ENCODE measurements at places on chromosomes 3 and 15.

DNA sequence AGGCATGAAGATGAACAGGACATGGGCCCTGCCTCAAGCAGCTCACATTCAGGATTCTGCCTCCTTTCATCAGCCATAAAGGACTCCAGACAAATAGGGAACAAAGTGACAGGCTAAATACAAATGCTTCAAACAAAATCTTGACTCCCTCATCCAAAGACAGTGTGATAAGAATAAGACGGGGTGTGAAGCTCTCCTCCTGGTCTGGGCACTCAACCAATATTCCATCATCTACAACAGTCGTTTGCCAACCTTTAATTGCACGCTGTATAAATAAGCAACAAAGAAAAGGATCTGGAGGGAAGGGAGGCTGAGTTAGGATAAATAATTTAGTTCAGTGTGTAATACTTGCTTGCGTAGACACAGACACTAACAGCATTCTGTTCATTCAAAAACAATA lies 5.4 kb downstream of the CCDC54 start:
- DNase-seq, result no peak

DNA sequence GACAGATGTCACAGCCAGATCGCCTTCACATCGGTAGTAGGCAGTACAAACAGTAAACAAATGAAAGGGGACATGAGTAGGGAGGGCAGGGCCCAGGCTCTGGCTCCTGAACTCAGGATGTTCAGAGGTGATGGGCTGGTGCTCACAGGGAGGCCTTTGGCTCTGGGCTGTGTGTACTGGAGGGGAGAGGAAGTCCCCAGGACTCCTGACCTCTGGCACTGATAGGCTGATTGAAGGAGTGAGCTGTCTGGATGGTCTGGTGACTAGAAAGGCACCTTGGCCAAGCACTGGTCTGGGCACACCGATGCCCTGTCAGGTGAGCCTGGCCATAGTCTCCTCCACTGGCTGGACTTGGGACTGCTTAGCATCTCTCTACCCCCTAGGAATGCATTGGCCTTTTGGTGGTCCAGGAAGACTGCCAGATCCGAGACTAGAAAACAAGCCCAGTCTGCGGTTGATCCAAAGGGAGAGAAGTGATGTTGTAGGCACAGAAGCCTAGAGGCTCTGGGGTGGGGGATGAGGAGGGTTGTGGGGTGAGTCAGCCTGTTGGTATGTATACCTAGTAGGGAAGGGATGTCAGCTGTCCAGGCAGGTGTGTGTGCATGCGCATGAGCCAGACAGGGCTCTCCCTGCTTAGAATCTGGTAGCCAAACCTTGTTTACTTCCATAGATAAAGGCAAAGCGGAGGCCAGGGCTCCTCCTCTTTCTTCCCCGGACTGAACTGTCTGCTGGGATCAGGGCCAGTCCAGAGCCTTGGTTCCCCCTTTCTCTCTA lies 1.9 kb downstream of the SPINT1 start:
- DNase-seq, result no peak

- DNase-seq, result no peak
Measured at GRCh38 chr3:56453011-56453410, 15.3 kb downstream of the ERC2 start.

DNA sequence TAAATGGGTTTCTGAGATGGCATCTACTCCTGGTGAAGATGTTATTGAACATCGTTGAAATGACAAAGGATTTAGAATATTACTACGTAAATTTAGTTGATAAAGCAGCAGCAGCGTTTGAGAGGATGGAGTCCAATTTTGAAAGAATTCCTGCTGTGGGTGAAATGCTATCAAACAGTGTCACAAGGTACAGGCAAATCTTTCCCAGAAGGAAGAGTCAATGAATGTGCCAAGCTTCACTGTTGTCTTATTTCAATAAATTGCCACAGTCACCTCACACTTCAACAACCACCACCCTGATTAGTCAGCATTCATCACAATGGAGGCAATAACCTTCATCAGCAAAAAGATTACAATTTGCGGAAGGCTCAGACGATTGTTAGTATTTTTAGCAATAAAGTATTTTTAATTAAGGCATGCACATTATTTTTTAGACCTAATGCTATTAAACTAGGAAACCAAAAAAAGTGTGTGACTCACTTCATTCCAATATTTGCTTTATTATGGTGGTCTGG lies 142.8 kb downstream of the UNC13C start:
- DNase-seq, result no peak

DNA sequence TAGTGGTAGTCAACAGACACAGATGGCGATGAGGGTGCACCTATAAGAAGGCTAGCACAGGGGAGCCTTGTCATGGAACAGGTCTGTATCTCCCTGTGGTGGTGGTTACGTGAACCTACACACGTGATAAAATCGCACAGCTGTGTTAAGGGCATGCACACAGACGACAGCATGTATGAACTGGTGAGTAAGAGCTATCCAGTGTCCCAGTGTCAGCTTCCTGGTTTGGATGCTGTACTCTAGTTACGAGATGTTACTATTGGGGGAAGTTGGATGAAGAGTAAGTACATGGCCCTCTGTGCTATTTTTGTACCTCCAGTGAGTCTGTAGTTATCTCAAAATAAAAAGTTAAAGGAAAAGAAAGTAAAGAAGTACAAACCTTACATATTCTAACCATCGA lies 38.2 kb downstream of the MTMR10 start:
- no peak for DNase-seq

DNA sequence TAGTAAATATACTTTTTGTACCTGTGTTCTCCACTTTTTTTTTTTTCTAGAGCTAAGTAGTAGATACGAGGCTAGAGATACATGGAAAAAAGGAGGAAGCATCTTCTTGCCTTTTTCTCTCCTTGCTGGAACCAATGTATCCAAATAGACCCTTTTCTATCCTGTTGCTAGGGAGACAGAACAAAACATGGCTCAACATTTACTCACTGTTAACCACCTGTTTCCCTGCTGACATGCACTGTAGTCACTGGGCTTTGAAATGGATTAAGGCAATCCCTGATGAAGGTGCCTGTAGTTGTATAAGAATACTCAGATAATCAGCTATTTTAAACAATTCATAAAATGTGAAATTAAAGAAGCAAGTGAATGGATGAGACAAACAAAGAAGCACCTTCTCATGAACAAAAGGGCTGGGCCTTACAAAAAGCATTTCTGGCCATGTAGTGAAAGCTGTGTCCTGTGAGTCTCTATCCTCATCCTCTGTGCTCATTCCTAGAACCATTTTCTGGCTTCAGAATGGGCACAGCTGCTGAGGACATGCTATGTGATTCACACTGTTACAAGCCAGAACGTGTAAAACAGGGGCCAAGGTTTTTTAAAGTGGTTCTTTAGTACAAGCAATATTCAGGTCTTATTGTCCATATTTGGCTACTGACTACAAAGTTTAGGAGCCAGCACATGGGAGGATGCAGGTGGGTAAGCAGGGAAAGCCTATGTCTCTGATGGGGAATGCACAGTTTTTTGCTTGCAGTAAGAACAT lies 100.4 kb upstream of the NDN start:
- no peak for DNase-seq

DNA sequence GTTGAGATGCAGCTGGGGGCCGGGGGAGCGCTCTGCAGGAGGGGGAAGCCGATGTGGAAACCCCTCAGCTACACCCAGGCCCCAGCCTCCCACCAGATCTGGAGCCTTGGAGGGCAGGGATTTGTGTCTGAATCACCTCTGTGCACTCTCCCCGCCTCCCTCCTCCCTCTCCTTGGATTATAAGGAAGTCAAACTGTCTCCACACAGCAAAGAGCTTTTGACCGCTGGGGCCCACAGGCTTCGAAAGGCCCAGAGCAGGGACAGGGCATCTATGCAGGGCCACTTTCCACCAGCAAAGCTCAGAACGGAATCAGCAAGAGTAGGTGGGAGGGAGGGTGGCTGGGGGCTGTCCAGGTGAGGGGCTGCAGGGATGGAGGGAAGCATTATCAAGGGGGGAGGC lies 68.9 kb downstream of the IQSEC1 start:
- DNase-seq, result no peak

GRCh38 chr3:138394686-138395085 lies 39.7 kb upstream of the ESYT3 start:
- no peak for DNase-seq

- no peak for DNase-seq
Measured at GRCh38 chr3:99532246-99532645, 106.1 kb upstream of the COL8A1 start.

- no peak for DNase-seq
Measured at GRCh38 chr3:134794950-134795745, at the start of gene EPHB1. TSS of gene EPHB1 (plus strand) at chr3:134795260.

DNA sequence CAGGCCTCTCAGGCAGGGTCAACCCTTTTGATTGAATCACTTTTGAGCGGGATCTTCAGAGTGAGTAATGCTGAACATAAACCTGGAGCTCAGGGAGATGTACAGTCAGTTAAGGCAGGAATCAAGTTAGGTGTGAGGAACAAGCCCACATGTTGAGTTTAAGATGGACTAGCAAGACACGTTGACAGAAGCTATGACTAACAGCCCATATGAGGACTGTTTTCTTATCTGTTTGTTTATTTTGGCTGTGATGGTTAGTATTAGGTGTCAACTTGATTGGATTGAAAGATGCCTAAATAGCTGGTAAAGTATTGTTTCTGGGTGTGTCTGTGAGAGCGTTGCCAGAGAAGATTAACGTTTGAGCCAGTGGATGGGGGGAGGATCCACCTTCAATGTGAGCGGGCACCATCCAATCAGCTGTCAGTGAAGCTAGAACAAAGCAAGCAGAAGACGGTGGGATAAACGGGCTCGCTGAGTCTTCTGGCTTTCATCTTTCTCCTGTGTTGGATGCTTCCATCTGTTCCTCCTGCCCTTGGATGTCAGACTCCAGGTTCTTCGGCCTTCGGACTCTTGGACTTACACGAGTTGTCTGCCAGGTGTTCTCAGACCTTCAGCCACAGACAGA lies 232.3 kb upstream of the STAC start:
- DNase-seq, result no peak

DNA sequence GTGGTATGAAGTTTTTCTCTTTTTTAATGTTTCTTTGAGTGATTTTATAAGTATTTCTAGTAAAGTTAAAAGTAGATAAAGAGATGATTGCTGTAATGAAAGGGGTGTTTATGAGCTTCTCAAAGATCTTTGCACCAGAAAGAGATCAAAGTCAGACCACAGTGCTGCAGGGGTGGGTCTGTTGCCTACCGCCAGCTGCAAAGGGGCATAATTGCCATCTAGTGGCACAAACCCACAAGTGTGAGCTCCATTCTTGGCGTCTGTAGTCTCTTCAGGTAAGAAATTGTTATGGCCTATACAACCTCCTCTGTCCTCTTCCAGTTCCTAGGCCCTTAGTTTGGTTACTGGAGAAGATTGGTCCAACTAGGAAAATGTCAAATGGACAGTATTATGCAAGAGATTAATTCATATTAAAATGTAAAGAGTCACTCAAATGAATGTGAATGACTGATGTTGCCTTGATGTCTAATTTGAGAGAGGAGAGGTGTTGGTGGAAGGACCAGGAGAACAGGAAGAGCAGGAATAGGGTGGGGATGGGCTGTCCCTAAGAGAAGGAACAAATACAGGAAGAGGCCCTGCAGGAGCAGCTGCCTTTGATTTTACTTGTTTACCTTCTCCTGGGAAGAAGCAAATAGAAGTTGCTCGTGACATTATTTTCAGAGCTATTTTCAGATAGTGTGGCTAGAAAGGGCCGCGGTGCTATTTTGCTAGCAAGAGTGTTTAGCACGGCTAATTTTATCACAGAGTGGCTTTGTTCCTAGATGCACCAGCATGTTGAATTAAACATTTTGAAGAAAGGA lies 53.0 kb upstream of the GSK3B start:
- peak; percentile 20 for DNase-seq

DNA sequence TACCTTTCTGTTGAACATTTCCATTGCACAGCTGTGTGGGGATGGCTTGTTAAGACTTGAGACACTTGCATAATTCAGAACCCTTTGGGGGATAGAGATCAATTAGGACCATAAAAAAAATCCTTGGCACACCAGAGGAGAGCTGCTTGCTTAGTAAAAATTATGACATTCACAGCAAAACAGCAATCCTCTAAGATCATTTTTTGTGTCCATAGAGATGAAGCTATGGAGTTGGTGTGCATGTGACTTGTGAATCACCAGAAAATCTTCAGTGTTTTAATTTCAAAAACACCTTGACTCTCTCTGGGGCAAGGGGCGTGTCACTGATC lies 7.7 kb downstream of the COL8A1 start:
- no peak for DNase-seq

- DNase-seq, result no peak
Measured at GRCh38 chr15:100020189-100020588, 287.0 kb upstream of the LYSMD4 start.

DNA sequence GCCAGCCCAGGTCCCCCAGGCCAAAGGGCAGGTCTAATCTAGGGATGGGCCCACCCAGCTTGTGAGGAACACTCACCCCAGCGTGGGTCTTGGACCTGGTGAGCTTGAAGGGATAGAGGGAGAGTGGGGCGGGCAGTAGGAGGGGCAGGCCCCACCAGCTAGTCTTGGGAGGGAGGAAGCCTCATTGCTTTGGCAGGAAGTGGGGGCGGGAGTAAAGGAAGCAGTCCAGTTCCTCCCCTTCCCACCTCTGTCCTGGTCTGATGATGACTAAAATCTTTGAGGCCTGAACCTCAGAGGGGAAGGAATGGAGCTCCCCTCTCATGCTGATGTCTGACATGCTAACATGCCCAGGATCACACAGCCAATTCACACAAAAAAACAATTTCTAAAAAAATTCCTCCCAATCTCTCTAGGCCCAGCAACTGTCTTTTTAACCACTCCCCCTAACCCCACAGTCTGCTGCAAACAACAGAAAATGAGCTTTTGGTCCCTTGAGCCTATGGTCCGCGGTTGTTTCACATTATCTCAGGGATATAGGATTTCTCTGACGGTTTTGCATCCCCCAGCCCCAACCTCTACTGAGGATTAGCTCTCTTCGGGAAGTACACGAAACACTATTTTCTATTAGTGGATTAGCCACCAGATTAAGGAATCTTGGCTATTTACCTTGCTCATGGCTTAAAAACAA lies 30.7 kb upstream of the DUSP7 start:
- no peak for DNase-seq

GRCh38 chr15:81296673-81297072 lies 27.3 kb downstream of the STARD5 start:
- DNase-seq, result peak; percentile 28

DNA sequence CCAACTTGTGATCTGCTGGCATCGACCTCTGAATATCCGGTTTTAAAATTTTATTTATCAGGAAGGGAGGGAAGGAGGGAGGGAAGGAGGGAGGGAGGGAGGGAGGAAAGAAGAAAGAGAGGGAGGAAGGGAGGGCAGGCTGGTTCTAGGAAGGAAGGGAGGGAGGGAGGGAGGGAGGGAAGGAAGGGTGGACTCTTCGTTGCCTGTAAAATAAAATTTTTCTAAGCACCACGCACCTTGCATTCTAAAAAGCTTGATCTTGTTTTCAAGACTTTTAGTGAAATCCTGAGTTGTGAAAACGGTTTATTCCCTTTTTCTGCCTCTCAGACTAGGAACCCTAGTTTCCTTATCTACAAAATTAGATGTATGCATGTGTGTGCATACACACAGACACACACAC lies 101.7 kb upstream of the RAP2B start:
- DNase-seq, result no peak

Measured in stimulated activated CD8-positive, alpha-beta memory T cell treated with anti-CD3 and anti-CD28 coated beads, Interleukin-4, amount 100 ng/mL, for 1 hour (primary cell).